ENCODE measurements at places on chromosomes 3 and 15. TPM values are rescaled to one million over a fixed set of nuclear protein-coding genes. Genes with fewer than 3 reads are reported as not detected.
A peak's percentile ranks its signal among the peaks of the same experiment; 100 is the strongest.

DNA sequence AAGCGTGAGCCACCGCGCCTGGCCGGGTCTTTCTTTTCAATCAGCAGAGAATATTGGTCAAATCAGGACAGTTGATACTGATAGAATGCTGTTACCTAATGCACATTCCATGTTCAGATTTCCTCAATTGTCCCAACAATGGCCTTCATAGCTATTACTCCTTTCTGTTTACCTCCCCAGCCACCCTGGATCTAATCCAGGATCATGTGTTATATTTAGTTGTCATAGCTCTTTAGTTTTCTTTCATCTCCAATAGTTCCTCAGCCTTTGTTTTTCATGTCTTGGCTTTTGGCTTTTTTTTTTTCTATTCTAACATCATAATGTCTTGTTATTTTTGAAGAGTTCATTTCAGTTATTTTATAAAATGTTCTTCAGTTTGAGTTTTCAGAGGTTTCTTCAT, 14.6 kb downstream of the USP3 start:
- DNase-seq: no peak

Gene TEX9
- 0.80 TPM for total RNA-seq

Gene COLQ
- total RNA-seq: 16.4 TPM

DNA sequence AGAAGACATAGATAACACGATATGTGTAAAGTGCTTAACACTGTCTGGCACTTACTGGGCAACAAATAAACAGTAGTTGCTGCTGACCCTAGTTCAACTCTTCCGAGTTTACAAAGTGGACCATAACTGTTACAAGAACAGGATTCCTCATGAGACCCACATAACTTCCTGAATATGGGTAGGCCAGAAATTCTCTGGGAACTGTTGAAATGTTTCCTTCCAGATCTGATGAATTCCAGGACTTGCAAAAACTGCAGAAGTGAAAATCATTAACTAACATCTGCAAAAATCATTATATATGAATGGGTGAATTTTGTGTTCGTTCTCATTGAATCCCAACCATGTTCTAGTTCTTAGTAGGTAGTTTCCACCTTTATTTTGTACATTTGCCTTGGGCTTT, 181.7 kb upstream of the MME start:
- DNase-seq: no peak

- no peak for DNase-seq
Observed at GRCh38 chr3:14640157-14640562, 11.4 kb upstream of the CCDC174 start.

Gene DAZL
- total RNA-seq: not detected

DNA sequence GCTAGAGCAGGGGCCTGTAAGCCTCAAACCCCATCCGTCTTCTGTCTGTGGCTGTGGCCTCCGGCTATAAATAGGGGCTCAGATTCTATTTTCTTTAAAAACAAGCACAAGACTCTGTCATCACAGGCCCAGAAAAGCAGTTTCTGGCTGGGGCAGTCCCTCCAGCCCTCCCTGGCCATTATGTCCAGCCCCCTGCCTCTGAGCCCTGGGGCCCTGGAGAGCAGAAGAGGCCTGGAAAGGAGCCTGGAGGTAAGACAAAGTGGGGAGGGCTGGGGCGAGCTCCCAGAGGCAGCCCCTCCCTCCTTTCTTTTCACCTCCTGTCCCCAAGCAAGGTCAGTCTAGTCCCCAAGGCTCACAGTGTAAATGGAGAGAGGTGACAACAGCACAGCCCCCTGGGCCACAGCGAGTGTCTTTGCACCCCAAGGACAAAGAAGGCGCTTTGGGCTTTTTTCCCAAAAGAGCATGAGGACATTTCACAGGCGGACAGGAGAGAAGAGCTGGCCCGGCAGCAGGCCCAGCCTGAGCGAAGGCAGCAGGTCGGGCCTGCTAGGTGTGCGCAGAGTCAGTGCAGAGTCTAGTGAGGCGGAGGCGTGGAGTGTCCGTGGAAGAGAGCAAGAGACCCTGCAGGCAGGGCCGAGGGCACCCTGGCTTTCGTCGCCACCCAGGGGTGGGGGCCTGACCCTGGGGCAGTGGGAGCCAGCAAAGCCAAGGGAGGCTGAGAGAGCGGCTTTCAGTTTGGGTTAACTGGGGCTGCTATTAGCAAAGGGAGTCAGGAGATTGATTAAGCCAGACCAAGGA, 188.3 kb downstream of the TBC1D2B start:
- DNase-seq: no peak

Gene SLC12A8
- total RNA-seq: 0.79 TPM

Gene UMPS
- 9.3 TPM for total RNA-seq

Gene ZNF501
- 6.1 TPM for total RNA-seq

Gene RASGRF1
- not detected for total RNA-seq

Gene MON1A
- 7.0 TPM for total RNA-seq

Gene C3orf20
- total RNA-seq: not detected

- DNase-seq: no peak
Observed at GRCh38 chr3:53845881-53846133, 412 bp downstream of the CHDH start.

Gene RPN1
- total RNA-seq: 74.9 TPM

DNA sequence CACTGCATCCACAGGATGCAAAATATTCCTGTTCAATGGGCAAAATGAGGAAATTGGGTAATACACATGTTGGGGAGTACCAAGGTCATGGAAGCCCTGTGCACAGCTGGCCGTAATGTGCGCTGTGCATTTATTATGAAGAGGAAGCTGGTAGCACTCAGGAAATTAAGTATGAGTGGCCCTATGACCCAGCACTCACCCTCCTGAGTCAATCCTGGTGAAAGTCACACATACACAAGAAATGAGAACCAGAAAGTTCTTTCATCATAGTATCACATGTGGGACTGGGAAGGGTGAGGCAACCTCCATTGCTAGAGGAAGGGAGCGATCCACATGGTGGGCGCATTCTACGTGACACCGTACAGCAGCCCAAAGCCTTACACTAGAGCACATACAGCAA, 11.4 kb upstream of the PRR20G start:
- DNase-seq: no peak

- DNase-seq: peak; percentile 54
Observed at GRCh38 chr15:90001062-90001682, at the start of gene ZNF710. ZNF710 (plus strand) TSS chr15:90001324; CDS start chr15:90067138, 65,814 bp downstream.
